Stimulated activated CD4-positive, alpha-beta T cell treated with anti-CD3 and anti-CD28 coated beads, Interleukin-4, amount 100 ng/mL, for 24 hours (primary cell): ENCODE measurements at places on chromosomes 3 and 15.

- no peak for DNase-seq
Observed at GRCh38 chr3:188054541-188054940, 99.4 kb upstream of the LPP start.

DNA sequence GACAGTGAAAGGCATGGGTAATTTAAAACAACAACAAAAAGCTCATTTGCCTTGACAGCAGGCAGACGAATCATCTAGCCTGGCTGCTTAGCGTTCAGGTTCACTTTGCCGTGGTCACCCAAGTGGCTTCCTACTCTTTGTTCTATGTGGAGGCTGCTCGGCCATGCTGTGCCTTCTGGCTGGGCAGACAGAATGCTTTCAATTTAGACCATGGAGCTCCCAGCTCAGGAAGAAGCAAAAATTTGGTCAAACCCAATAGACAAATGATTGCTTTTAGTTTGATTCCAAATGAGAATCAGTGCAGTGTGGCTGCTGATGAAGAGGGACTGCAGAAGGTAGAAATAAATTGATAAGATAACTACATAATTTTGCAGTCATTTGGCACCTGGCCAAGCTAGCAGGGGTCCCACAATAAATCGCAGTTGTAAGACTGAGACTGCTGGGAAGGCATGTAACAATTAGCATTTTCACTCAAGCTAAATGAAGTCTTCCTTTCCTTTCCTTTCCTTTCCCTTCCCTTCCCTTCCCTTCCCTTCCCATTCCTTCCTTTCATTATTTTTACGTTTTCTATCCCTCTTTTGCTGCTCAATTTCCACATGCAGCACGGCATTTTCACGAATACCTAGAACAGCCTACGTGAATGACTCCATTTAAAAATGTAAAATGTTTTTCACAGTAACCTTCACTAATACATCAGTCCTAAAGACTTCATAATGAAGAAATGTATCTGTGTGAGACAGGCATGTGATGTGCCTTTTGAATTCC, 360.4 kb upstream of the TGFBR2 start:
- no peak for DNase-seq

- peak; percentile 39 for DNase-seq
Observed at GRCh38 chr3:143951351-143951971, 20.2 kb upstream of the DIPK2A start.

DNA sequence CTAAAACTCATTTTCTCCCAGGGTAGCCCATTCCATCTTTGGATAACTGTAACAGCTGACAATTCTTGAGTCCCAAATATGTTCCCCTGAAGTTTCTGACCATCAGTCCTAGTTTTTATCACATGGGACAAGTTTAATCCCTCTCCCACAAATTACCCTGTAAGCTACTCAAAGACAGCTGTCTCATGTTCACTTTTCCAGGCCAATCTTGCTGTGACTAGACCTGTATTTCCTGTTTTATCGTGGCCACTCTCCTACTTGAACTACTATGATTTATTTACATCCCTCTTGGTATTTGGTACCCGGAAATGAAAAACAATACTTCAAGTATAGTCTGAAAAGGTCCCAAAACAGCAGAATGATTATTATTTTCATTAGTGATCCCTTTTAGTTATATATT, 95.1 kb upstream of the MEX3B start:
- DNase-seq = no peak

DNA sequence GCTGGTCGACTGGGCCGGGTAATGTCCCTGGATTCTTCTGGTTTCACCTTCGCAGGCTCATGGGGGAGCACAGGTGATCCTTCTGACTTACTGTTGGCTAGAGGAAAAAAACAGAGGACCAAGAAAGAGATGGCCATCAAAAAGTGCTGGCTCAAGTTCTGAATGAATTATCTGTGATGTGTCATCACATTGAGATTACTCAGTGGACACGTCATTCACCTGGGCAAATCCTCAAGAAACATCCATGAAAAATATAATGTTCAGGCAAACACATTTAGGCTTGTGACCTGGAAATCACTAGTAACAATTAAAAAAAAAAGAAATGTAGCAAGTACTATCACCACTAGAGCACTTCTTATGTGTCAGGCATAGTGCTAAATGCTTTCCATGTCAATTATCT, 81.5 kb upstream of the SLC2A2 start:
- DNase-seq = no peak

DNA sequence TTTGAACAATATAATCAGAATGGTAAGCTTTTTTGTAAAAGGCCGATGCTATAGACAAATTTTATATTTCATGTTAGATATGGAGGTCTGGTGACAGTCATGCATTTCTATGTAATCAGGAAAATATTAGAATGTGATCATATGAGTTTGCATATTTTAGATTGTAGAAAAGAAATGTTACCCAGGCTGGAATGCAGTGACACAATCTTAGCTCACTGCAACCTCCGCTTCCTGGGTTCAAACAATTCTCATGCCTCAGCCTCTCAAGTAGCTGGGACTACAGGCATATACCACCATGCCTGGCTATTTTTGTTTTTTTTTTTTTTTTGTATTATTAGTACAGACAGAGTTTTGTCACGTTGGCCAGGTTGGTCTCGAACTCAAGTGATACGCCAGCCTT, 152.0 kb downstream of the LMLN start:
- no peak for DNase-seq

DNA sequence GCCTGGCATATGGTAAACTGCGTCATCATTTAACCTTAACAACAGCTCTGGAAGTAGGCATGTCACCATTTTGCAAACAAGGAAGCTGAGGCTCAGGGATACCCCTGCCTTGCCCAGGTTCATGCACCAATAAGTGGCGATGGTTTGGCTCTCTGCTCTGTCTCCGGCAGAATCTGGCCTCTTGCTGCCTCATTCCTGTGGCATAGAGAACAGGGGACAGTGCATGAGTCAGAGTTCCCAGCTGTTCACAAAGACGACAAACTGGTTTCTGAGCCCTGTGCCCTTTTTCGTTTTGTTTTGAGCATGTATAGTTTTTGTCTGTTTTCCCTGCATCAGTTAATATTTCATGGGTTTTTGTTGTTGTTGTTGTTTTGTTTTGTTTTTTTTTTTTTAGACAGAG, 236.8 kb downstream of the OPA1 start:
- no peak for DNase-seq

GRCh38 chr3:161556533-161556932, 59.9 kb downstream of the OTOL1 start:
- no peak for DNase-seq

DNA sequence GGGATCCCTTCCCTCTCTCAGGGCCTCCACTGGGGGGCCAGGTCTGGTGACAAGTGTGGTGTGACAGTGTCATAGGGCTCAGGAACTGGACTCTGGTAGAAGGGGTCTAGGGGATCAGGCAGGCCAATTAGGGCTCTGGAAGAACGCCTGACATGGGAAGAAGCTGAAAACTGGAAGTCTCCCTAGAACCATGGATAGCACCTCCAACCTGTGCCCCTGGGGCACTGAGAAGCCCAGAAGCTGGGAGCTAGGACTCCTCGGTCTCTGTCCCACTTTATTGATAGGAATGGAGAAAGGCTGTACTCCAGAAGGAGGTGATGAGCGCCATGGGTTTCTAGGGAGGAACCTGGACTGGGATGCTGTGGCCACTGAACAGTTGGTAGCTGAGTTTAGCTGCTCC, 30.7 kb downstream of the INSYN1 start:
- no peak for DNase-seq

GRCh38 chr3:81929697-81930096, 168.3 kb upstream of the GBE1 start:
- DNase-seq = no peak

DNA sequence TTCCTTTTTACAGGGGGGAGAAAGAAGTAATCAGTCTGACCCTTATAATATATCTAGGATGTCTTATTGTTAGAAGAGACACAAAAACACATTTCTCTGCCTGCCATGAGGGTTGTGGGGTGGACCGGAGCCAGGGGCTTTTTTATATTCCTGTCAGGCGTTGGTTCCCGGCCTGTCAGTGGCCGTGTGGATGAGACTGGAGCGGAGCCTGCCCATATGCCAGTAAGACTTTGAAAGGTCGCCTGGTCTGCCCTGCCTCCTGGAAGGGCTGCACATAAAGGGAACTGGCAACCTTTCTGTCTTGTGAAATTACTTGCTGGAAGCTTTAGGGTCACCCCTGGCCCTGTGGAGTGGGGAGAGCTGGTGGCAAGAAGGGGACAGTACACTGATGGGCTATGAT, 34.7 kb downstream of the MAP3K13 start:
- DNase-seq = no peak

DNA sequence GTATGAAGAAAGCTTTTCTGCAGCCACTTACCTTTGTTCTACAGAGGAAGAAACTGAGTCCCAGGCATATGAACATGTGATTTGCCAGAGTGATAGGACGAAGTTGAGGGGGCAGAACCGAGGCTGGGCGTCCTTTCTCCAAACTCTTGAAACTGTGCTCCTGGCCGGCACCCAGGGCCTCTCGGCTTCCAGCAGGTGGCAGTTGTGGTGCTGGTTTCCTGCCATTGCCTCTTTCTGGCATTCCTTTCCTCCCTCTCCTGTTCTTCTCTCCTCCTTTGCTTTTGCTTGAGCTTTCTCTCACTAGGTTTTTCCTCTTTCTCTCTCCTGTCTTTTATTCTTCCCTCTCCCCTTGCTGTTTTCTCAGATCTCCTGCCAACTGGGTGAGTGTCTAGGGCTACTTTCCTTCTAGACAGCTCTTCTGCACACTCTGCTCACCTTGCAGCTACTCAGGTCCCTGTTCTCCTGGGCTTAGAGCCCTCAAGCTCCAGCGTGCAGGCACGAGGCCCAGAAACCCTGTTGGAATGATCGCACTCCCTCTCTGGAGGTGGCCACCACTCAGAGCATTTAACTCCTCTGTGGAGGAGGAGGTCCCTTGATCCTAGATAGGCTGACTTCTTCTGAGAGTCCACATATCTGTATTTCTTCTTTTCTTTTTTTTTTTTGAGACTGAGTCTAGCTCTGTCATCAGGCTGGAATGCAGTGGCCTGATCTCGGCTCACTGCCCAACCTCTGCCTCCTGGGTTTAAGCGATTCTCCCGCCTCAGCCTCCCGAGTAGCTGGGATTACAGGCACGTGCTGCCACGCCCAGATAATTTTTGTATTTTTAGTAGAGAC, 26.2 kb downstream of the TRAK1 start:
- no peak for DNase-seq

DNA sequence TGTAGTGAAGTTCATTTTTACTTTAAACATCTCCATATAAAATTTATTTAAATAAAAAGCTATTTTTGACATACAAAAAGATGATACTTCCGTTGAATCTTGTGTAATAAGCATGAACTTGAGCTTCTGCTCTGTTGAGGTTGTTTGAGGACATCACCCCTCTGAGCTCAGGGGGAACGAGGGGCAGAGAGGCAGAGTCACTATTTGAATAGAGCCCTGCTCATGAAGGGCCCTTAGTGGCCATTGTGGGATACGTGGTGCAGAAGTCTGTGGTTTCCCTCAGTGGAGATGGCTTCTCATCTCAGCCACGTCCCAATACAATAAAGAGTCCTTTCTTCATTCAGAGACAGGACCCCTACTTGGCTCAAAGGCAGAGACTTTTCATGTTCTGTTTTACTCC, 10.6 kb downstream of the CEMIP start:
- no peak for DNase-seq

DNA sequence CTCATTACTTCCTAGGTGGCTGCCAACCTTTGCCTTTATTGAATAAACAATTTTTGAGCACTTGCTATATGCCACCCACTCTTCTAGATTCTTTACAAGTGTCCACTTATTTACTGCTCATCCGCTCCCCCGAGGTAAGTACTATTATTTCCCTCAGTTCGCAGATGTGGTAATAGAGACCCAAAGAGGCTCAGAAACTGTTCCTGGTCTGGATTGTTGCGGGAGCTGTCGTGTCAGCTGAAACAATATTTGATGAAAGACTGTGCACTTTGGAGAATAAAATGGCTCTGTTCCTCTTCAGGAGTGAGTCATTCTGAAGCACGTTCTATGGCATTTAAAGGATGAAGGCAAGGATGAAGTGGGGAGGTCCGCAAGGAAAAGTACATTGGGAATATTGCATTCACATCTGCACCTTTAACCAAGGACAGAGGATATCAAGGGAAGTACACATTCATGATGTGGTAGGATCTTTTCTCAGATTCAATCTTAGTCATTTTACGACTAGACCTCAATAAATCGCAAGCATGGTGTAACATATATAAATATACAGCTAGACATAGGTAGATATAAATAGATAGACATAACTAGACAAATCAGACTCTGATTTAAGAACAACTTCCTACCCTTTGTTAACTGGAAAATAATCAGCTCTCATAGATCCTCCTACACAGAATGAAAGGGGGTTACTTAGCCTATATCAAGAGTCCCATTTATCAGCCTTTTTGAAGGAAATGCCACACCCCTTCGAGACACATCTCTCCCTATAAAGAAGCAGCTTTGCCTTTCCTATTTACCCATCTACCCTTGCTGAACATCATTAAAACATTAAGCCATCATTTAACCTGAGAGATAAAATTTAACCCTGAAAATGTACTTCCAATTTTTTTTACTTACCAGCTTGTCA, 70.3 kb downstream of the RORA start:
- DNase-seq = no peak

- DNase-seq = no peak
Observed at GRCh38 chr3:110793611-110794010, 278.0 kb upstream of the NECTIN3 start.
